Subcutaneous preadipocyte (primary cell): ENCODE measurements at places on chromosomes 3 and 15. TPM values are rescaled to one million over a fixed set of nuclear protein-coding genes. Genes with fewer than 3 reads are reported as not detected.

The CYP8B1 gene
- not detected in 2 replicates for total RNA-seq

The SLC28A2 gene
- not detected in 2 replicates for total RNA-seq

The MORC1 gene
- total RNA-seq, result not detected in 2 replicates

The SOX14 gene
- total RNA-seq, result not detected in 2 replicates

The TLR9 gene
- total RNA-seq, result not detected in 2 replicates

The PEX11A gene
- 2.5 and 5.5 TPM in 2 replicates for total RNA-seq

The POPDC2 gene
- total RNA-seq, result under 0.01 TPM in 2 replicates

The UBE2E2 gene
- total RNA-seq, result 46.3 and 53.0 TPM in 2 replicates

The SLC2A2 gene
- not detected in 2 replicates for total RNA-seq

The TMEM207 gene
- total RNA-seq, result not detected in 2 replicates

The PLSCR4 gene
- total RNA-seq, result 9.4 and 11.0 TPM in 2 replicates

The CGNL1 gene
- under 0.01 TPM in 1 of 2 replicates, not detected in the other for total RNA-seq
